ENCODE measurements at places on chromosomes 12 and 14. TPM values are rescaled to one million over a fixed set of nuclear protein-coding genes. Genes with fewer than 3 reads are reported as not detected.

GRCh38 chr12:88805692-88806091, 225.4 kb upstream of the KITLG start:
- H3K4me1 ChIP-seq: no peaks in the 10 kb centered on the region
- no peak overlapping the region for H3K4me3 ChIP-seq
- no peak for DNase-seq
- H3K27me3 ChIP-seq: no peaks in the 10 kb centered on the region
- H3K27ac ChIP-seq: no peak overlapping the region

- no peaks in the 10 kb centered on the region for H3K36me3 ChIP-seq
- H3K27me3 ChIP-seq: no peaks in the 10 kb centered on the region
- H3K4me3 ChIP-seq: no peak overlapping the region
- no peak for DNase-seq
- no peaks in the 10 kb centered on the region for H3K4me1 ChIP-seq
Measured at GRCh38 chr14:83988275-83988674, 1541.7 kb upstream of the FLRT2 start.

DNA sequence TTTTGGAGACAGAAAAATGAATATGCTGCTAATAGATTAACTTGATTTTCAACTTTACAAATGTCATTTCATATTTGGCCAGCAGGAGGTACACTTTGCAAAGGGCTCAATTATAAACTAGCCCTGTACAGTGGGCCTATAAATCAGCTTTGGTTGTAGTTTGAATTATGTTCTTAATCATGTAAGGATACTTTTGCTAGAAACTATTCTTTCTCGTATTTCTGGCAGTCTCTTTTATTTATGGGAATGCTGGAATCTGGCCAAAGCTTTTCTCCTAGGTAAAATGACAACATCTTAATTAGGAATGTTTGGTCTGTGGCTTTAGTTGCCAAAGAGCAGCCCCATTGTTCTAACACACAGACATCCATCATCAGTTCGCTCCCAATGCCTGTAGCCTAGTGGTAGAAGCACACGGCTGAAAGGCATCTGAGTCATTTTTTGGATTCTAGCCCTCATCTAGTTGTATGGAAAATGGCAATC, 1322.3 kb upstream of the SEL1L start:
- no peak overlapping the region for H3K4me3 ChIP-seq
- H3K27me3 ChIP-seq: no peaks in the 10 kb centered on the region
- DNase-seq: no peak
- no peak overlapping the region for H3K27ac ChIP-seq
- H3K36me3 ChIP-seq: no peaks in the 10 kb centered on the region

DNA sequence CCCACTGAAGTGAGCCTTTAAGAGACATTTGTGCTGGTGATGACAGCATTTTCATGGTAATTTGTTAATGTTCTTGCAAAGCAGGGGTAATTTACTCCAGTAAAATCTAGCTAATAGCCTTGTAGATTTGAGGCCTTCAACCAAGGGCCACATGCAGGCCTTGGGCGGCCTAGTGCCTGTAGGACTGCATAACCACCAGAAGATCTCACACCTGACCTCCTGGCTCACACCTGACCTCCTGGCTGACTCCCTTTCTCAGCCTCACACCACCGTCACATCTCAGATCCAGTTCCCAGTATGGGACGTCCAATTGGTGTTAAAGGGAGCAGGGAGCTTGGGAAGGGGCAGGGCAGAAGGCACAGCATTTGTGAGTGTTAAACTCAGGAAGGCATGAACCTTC, 26.9 kb downstream of the C12orf42 start:
- no peaks in the 10 kb centered on the region for H3K27me3 ChIP-seq
- no peak for DNase-seq
- no peaks in the 10 kb centered on the region for H3K4me1 ChIP-seq
- H3K4me3 ChIP-seq: no peak overlapping the region
- no peaks in the 10 kb centered on the region for H3K36me3 ChIP-seq

DNA sequence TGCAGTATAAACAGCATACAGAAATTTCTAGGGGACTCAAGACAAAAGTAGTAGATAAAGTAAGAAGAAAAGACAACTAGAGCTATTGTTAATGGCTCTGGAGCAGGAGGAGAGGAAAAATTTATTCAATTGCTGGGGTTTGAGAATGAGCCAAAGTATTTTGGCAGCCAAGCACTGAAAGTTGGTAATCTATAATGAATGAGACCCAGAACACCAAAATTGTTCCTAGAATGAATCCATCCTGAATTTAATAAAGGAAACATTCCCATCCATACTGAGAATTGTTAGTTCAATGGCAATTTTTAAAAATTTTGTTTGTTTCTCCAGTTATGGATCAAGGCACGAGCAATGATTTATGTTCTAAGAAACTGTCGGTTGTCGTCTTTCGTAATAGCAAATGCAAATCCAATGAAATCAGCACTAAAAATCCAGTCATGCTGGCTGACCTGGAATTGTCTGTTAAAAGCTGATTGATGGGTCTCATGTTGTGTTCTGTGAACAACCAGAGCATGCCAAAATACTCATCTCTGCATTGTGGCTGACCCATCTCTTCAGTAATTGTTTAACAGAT, 170.9 kb upstream of the LMNTD1 start:
- H3K4me3 ChIP-seq: no peak overlapping the region
- H3K36me3 ChIP-seq: no peaks in the 10 kb centered on the region
- no peaks in the 10 kb centered on the region for H3K4me1 ChIP-seq
- no peaks in the 10 kb centered on the region for H3K27me3 ChIP-seq

TMEM132D gene
- total RNA-seq: not detected

STK38L gene
- 94.0 TPM for total RNA-seq
